ENCODE measurements at places on chromosomes 16 and 17. TPM values are rescaled to one million over a fixed set of nuclear protein-coding genes. Genes with fewer than 3 reads are reported as not detected.

Gene KCNJ18
- not detected for total RNA-seq

DNA sequence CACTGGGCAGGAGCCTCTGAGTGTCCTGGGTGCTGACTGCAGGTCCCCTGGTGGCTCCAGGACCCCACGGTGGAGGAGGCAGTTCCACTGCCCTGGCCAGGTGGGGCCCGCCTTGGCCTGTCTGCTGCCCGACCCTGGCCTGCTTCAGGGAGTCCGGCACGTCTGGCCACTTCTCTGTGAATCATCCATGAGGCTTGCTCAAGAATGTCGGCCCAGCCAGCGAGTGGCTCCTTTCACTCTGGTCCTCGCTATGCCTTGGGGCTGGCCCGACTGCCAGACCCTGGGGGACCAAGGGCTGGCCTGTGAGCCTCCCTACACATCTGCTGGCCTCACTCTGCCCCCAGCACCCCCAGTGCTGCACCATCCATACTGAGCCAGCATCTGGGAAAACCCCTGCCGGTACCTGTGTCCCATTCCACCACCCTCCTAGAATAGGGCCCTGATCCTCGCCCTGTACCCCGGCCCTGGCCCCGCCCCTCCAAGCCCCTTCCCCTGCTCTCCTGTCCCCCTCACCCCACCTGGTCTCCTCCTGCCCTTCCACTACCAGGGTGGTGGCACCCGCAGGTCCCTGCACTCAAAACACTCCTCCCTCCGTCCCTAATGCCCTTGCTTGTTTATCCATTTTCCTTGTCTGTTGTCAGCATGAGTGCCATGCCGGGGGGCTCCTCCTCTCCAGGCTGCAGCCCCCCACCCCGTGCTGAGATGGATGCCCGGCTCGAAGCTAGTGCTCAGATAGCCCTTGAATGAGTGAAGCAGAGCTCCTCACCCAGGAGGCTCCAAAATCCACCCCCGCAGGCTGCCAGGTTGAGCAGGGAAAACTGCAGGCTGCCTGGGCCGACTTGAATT is 35.5 kb downstream of the ADCY7 start:
- peak; percentile 99 for DNase-seq

GRCh38 chr16:73846356-73846755 is 450.3 kb upstream of the PSMD7 start:
- peak; percentile 68 for DNase-seq

DNA sequence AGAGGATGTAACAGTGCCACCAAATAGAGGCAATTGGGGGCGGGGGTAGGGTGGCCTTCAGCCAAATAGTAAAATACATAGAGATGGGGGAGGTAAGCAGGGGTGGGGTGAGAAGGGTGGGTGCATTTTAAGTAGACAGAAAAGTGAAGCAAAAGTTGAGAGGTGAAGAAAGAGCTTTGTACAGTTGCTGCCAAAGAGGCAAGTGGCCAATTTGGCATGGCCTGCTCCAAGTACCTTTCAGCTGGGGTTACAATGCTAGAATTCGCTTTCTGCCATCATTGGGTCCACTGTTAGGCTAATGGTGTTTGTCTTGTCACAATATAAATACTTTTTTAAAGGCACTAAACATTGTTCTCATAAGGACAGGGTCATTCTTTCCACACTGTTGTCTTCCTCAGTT is 5.2 kb upstream of the TMEM97 start:
- DNase-seq, result no peak

Measured in osteoblast (primary cell).